MG63 (cell line): ENCODE measurements at places on chromosomes 7 and 10. TPM values are rescaled to one million over a fixed set of nuclear protein-coding genes. Genes with fewer than 3 reads are reported as not detected.
A peak's percentile ranks its signal among the peaks of the same experiment; 100 is the strongest.

- DNase-seq, result peak; percentile 4
Measured at GRCh38 chr7:111639934-111640333, 77.6 kb upstream of the IMMP2L start.

DNA sequence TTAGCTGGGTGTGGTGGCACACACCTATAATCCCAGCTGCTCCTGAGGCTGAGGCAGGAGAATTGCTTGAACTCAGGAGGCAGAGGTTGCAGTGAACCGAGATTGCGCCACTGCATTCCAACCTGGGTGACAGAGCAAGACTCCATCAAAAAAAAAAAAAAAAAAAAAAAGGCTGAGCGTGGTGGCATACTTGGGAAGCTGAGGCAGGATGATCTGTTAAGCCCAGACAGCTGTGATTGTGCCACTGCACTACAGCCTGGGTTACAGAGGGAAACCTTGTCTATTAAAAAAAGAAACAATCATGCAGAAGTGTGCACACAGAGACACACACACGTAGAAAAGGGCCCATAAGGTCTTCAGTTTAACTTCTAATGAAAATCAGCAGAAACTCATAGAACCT lies 150.6 kb downstream of the TPST1 start:
- no peak for DNase-seq

GRCh38 chr10:35433851-35434426 lies 97.6 kb downstream of the CCNY start:
- DNase-seq, result no peak

DNA sequence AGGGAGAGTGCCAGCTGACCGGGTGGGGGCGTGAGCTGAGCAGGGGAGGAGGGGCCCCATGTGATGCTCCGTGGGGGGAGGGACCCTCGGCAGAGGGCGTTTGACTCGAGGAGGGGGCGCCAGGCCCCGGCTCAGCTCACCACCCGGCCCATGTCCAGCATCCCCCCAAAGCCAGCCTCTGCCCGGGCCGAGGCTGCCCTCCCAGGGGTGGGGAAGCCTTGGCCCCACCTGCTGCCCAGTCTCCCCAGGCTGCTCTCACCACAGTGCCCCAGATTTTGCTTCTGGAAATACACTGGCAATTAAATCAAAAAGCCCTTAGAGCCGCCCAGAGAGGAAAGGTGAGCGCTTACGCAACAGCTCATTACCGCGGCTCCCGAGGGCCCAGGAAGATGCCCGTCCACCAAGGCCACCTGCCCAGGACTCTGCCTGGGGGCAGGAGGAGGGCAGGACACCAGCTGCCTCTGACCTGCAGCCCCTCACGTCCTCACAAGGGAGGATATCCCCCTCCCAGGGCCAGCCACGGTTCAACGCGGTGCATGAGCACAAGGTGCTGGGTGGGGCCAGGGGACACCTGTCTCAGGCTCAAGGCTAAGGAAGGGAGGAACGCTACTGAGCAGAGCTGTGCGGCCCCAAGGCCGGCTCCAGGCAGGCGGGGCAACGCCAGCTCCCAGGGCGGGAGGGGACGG lies 70.0 kb upstream of the INPP5A start:
- DNase-seq, result no peak

GRCh38 chr10:67520924-67521520 lies 175.0 kb downstream of the CTNNA3 start:
- peak; percentile 27 for DNase-seq

DNA sequence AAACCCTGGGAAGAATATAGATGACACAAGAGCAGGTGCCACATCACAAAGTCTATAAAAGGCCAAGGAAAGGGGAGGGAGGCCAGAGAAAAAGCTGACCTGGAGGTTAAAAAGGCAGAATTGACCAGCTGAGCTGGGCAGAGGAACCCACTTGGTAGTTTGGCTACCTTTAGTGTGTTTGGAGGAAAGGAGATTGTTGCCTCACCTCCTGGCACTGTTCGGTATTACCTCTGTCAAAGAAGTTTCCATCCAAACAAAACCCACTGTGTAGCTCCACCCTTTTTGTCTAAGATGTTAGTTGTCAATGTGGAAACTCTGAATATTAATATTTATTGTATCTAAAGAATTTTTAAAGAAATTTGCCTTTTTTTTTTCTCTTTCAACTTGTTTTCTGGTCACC lies 23.4 kb downstream of the ENTPD7 start:
- DNase-seq, result no peak

Gene CC2D2B
- total RNA-seq, result 0.46 TPM in 1 of 2 replicates, not detected in the other

Gene KNDC1
- total RNA-seq, result 0.92 and 1.5 TPM in 2 replicates
